Left ventricle myocardium inferior (tissue), 1 donor: ENCODE measurements at places on chromosomes 11 and 22.

DNA sequence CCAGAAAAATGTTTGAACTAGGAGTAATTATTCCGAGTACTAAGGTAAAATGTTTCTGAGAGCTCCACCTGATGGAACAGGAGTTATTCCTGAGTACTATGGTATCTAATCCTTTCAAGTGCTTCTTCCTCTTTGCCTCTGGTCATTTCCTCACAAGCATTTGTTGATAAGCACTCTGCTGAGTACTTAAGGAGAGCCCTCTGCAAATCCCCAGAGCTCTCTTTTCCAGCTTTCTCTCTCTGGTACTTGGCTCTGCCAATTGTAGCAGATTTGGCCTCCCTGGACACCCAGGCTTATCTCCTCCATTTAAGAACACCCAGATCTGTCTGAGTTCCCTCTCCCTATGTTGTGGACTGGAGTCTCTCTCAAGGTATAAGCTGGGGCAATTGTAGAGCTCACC lies 457.0 kb downstream of the MN1 start:
- DNase-seq = no peak

- peak; percentile 48 for DNase-seq
These were observed 6.9 kb downstream of the C11orf68 start for GRCh38 chr11:65911682-65912568.

- DNase-seq = peak; percentile 88
These were observed at the start of gene TP53I11 for GRCh38 chr11:44950625-44951476. Gene TP53I11 (minus strand): TSS chr11:44950883. CDS start chr11:44938335, 12,548 bp downstream.

DNA sequence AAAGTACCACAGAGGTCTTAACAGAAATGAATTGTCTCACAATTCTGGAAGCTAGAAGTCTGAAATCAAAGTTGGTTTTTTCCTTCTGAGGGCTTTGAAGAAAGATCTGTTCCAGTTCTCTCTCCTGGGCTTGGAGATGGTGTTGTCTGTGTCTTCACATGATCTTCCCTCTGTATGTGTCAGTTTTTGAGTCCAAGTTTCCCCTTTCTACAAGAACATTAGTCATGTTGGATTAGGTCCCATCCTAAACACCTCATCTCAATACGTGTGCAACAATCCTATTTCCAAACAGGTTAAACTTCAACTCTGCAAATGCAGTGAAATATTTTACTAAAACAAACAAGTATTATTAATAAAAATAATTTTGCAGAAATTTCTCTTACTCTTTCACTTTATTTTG lies 3.1 kb upstream of the PTS start:
- DNase-seq = no peak

DNA sequence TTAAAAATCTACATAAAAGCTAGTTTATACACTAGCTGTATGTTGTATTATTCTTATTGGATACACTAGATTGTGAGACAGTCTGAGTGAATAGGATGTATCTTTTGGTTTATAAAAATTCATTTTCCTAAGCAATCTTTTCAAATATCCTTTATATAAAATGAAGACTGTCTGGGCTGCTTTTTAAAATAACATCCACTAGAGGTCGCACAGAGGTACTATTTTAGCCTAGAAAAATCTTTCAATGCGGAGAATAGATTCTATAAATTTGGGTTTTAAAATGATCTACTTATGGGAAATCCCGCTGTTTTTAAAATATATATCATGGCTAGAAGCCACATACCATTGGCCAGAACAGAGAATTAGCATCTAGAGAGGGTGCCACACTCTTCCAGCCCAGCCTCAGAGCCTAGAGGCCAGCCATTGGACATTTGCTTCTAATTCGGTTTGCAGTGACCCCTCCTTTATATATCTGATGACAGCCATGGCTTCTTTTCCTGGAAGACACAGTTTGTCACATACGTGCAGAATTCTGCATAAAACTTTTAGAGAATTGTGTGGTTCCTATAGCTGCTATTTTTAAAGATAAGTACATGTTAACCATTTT lies 7.3 kb downstream of the C11orf97 start:
- no peak for DNase-seq
